Right atrium auricular region (tissue), 2 donors: ENCODE measurements at places on chromosomes 12 and 14. TPM values are rescaled to one million over a fixed set of nuclear protein-coding genes. Genes with fewer than 3 reads are reported as not detected.

GRCh38 chr12:4604684-4605193 is 42.7 kb downstream of the DYRK4 start:
- peak; percentile 87 for DNase-seq

DNA sequence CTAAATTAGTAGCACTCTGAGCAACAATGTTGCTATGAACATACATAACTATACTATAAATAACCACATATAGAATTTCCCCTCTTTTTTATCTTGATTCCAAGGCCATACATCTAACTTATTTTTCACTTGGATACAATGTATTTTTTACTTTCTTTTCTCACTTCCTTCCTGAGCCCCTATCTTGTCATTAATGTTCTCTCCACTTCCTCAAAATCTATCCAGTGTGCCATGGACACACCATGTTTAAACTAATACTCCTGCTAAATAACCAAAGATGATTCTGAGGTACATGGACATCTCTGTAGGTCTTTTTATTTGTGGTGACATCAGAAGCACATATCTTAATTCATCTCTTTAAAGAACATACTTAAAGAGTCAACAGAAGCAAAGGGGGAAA is 251.2 kb downstream of the C12orf42 start:
- no peak for DNase-seq

GRCh38 chr14:76647697-76648298 is 113.5 kb upstream of the VASH1 start:
- no peak for DNase-seq

- DNase-seq = no peak
These were observed 71.3 kb downstream of the PHLDA1 start for GRCh38 chr12:75960086-75960910.

SYNDIG1L gene
- total RNA-seq = 0.22 TPM
